GM12865 (cell line): ENCODE measurements at places on chromosomes 2 and 18.

- peak; percentile 51 for DNase-seq
Observed at GRCh38 chr18:49728542-49728941, 84.8 kb downstream of the ACAA2 start.

GRCh38 chr2:8310557-8311455 is 371.1 kb upstream of the ID2 start:
- peak; percentile 27 for DNase-seq

GRCh38 chr2:210553373-210553772 is 3.0 kb upstream of the CPS1 start:
- DNase-seq: no peak

DNA sequence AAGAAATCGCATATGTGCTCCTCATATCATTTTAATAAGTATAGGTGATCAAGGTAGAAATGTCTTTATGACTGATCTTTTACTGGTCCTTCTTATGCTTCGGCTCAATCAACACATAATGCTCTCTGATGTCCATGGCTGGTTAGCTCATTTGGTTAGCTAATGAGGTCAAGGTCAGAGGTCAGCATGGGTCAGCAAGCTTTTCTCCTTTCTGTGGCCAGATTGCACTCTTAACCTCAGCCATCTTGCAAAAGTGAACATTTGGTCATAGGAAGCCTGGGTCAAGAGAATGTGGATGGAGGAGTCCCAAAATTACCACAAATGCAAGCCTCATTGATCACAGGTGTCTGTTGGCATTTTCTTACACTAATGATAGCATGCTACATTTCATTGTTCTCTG is 35.4 kb upstream of the DARS1 start:
- peak; percentile 43 for DNase-seq

DNA sequence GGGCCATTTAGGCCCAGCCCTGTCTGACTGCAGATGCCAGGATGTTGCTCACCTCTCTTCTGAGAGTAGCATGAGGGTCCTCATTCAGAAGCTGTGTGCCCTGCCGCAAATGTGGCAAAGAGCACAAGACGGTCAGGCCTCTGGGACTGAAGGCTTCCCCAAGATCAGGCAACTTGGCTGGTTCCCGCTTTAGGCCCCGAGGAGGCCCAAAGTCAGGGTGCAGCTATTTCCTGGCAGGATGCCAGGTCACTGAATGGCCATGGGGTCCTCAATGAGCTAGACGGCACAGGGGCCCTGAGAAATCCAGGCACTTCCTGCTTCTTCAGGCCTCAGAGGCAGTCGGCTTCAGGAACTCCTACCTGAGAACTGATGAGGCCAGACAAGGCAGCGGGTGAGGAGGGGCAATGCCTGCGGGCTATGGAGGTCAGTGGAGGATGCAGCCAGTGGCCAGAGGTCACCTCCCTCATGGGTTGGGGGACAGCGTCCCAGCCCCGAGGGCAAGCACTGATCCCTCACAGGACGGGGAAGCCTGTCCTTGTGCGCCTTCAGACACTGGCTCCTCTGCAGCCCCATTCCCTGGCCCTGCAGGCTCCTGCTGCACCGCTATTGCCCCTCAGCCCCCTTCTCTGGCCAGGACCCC is 44.9 kb downstream of the LMAN2L start:
- DNase-seq: no peak

- DNase-seq: no peak
Observed at GRCh38 chr2:9256570-9257043, 50.0 kb downstream of the ASAP2 start.

DNA sequence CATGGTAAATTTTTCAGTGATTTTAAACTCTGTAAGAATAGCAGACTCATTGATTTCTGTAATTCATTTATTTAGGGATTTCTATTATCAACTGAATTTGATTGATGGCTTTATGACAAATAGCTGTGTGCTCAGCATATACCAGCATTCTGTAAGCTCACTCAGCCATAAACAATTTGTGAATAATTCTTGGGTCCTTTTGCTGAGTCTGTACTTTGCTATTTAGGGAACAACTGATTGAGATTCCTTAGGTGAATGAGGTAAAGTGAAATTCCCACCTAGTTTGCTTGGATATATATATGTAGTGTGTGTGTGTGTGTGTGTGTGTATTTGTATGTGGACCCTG is 76.7 kb upstream of the CAVIN2 start:
- no peak for DNase-seq

- DNase-seq: no peak
Observed at GRCh38 chr18:23552505-23552904, 33.8 kb downstream of the NPC1 start.

DNA sequence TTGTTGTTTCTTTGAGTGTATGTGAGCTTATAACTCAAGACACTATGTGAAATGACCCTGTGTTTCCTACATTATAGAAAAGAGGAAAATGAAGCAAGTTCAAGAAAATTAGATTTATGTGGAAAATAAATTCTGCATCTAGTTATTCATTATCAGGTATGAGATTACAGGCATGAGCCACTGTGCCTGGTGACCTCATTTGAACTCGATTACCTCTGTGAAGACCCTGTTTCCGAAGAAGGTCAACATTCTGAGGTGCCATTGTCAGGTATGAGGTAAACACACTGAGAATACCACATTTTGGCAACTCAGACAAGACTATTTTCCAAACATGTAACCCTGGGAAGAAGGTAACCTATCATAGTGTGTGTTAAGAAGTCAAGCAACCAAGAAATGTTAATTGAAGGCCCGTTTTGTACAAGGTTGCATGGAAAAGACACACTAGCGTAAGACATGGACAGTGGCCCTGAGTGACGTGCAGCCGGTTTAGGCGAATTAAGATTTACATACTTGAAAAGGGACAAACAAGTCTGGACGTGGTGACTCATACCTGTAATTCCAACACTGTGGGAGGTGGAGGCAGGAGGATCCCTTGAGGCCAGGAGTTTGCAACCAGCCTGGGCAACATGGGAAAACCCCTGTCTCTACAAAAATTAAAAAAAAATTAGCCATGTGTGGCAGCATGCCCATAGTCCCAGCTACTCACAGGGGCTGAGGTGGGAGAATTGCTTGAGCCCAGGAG is 186.6 kb downstream of the NEDD4L start:
- peak; percentile 51 for DNase-seq

GRCh38 chr2:96846825-96847224 is 3.0 kb upstream of the ANKRD23 start:
- no peak for DNase-seq

DNA sequence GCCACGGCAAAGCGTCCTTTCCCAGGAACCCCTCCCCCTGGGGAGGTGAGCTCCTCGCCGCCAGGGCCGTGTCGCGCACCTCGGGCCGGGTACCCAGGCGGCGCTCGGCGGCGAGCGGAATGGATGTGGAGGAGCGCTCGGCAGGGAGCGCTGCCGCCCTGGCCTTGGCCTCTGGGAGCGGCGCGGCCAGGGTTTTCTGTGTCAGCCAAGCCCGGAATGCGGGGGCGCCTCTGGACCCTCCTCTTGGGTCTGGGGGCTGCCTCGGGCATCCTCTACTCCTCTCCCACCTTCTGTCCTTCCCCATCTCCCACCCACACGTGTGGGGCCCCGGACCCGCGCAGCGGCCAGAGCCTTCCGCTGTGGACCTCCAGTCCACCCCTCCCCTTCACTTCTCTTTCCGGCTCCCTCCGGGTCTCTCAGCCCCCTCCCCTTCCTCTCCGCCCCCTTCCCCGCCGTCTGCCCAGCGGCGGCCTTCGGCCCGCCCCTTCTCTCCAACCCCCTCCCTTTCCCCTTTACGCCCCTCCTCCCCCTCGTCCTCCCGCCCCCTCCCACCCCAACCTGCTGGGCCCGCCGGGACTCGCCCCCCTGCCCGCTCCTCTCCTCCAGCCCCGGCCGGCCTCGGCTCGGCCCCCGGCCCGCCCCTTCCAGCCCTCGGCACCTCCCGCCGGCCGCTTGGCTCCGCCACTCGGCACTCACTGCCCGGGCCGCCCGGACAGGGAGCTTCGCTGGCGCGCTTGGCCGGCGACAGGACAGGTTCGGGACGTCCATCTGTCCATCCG is at the start of gene MERTK:
Gene MERTK, plus strand, starts transcription at position 684 of the 779 bp plus-strand sequence. CDS start 129 bp downstream, outside the sequence.
- peak; percentile 63 for DNase-seq

DNA sequence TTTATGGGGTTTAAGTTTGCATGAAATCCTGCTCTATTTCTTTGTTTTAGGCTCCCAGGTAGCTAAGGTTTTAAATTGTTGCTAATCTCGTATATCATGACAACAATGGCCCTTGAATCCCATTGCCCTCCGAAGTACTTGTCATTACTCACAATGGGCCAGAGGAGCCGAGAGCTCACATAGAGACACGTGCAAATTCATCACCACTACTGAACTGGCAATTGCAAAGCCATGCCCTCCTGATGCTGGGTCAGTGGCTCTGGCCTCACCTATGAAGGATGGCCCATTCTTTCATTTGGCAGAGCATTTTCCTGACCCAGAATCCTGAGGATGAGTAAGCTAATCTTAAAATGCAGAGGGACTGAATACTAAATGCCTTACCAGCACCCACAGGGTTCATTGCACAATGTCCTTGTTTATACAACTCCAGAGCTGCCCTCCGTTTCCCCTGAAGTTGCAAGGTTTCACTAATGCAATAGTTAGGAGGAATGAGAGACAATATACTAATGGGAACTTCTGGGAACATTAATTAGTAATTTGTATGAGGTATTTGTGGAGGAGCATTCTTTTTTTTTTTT is 71.6 kb upstream of the GAREM1 start:
- DNase-seq: no peak

- DNase-seq: no peak
Observed at GRCh38 chr2:238183821-238184220, 19.7 kb downstream of the ILKAP start.

- DNase-seq: no peak
Observed at GRCh38 chr18:74898965-74899364, 301.3 kb downstream of the ZNF407 start.

DNA sequence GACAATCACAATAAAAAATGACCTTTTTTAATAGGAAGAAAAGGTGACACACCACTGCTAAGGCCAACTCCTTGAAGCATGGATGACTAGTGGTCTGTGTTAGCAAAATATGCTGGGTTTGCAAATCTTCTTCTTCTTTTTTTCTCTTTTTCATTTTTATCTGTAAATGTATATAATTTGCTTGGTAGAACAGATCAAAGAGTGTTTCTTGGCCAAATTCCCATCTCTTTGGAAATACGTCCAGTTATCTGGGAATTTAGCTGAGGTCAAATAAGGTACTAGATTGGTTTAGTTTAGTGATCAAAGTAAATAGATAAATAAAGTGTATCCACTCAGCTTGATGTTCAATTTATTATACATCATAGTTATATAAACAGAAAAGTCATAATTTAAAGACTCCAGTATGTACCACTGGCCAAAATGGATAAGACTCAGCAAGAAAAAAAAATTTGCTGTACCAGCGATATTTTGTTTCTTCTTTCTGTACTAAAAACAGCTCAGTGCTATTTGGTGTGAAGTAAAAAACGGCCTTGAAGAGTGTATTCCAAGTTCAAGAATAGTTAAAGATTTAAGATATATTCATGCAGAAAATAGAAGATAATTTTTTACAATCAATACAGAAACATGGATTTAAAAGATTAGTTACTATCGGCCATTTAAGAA is 738.6 kb upstream of the PIK3C3 start:
- no peak for DNase-seq

DNA sequence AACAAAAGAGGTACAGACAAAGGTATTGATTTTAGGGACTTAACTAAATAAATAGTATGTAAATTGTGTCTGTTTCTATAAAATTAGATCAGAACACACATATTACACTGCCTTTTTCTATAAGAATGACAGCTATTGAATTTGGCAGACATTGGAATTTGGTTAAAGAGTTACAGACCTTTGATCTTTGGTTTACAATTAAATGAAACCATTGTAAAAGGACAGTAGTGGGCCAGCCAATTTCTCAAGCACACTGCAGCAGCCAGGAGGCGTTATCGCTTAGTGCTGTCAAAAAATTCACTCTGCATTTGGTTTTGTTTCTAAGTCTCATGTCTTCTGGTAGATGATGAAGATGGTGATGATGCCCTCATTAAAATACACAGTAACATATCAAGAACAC is 175.9 kb downstream of the NR4A2 start:
- no peak for DNase-seq

- no peak for DNase-seq
Observed at GRCh38 chr2:168277276-168277675, 29.9 kb upstream of the STK39 start.

- DNase-seq: peak; percentile 62
Observed at GRCh38 chr2:197803033-197803444, 1.4 kb upstream of the PLCL1 start.

DNA sequence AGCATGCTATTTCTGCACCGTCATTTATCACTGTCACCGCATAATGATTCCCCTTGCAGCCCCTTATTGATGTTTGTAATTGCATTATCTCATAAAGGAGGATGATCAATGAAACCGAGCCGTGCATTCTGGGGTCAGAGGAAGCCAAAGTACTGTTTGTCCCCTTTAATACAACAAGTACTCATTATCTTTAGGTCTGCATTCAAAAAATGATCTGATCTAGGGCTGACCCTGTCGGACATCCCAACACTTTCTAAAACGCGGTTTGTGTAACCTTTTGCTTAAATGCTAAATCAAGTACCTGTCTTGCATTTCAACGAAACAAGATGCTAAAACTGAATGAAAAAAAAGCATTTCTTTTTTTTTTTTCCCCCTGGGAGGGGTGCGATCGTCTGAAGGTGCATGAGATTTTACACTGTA is 143.8 kb downstream of the MEIS1 start:
- DNase-seq: no peak

GRCh38 chr2:238382381-238382781 is 44.3 kb upstream of the ASB1 start:
- no peak for DNase-seq

GRCh38 chr2:215787025-215787424 is 226.3 kb downstream of the MREG start:
- DNase-seq: no peak

GRCh38 chr2:240769096-240769495 is 50.9 kb downstream of the KIF1A start:
- no peak for DNase-seq

GRCh38 chr2:209146682-209147320 is 277.0 kb upstream of the MAP2 start:
- no peak for DNase-seq

DNA sequence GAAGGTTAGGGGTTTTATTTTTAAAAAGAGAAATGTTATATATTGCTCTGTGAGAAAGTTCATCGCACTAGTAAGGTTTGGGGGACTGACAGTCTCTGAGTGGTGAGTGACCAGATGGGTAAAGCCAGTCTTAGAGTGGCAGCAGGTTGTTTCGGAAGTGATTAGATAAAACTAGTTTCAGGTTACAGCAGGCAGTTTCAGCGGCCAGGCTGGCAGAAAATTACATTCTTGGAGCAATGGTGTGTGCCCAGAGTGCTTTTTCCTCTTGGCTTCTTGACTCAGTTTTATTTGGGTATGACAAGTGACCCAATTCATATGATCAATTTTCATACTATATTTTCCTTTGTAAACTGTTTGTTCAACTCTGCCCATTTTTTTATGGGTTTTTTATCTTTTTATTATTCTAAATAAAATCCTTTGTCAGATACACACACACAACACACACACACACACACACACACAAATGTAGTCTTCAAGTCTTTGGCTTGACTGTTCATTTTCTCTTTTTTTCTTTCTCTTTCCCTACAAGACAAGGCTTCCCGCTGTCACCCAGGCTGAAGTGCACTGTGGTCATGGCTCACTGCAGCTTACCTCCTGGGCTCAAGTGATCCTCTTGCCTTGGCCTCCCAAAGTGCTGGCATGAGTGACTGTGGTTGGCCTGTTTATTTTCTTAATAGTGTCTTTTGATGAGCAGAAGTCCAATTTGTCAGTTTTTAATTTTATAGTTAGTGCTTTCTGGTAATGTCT is 30.9 kb downstream of the RALBP1 start:
- DNase-seq: peak; percentile 31
